Muscle of arm (tissue), 14 donors: ENCODE measurements at places on chromosomes 4 and X. TPM values are rescaled to one million over a fixed set of nuclear protein-coding genes. Genes with fewer than 3 reads are reported as not detected.

The RAB40A gene
- 0.69 TPM for polyA plus RNA-seq

The MAGEA12 gene
- polyA plus RNA-seq, result not detected

The STPG2 gene
- polyA plus RNA-seq, result 0.29 TPM

The DMRTC1 gene
- polyA plus RNA-seq, result 0.71 TPM

The ART3 gene
- not detected for polyA plus RNA-seq

The CPLX1 gene
- polyA plus RNA-seq, result 0.24 TPM

The ALG13 gene
- polyA plus RNA-seq, result 27.7 TPM

The RHOH gene
- polyA plus RNA-seq, result 0.19 TPM

The PLAC8 gene
- polyA plus RNA-seq, result not detected

The GJB1 gene
- polyA plus RNA-seq, result not detected
